Fibroblast of skin of back (primary cell): ENCODE measurements at places on chromosomes 13 and 19.

DNA sequence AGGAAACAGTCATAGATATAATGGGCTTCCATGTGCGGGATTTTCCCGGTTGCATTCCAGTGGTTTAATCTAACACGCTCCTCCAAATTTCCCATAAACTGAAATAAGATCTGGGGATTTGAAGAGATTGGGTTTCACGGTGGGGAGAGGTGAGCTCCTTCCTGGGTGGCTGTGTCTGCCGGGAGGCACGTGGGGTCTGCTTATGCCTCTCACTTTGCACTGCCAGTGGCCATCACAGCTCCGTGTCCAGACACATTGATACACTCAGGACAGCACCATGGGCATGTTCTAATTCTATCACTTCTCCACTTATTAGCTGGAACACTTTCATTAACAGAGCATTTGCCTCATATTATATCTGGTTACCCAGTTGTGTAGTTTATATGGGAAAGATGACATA lies 73.4 kb downstream of the SOX1 start:
- no peak for DNase-seq

GRCh38 chr19:52140032-52140710 lies 433 bp upstream of the ZNF616 start:
- DNase-seq = no peak

GRCh38 chr13:95607366-95607765 lies 37.1 kb downstream of the DZIP1 start:
- DNase-seq = peak; percentile 46

DNA sequence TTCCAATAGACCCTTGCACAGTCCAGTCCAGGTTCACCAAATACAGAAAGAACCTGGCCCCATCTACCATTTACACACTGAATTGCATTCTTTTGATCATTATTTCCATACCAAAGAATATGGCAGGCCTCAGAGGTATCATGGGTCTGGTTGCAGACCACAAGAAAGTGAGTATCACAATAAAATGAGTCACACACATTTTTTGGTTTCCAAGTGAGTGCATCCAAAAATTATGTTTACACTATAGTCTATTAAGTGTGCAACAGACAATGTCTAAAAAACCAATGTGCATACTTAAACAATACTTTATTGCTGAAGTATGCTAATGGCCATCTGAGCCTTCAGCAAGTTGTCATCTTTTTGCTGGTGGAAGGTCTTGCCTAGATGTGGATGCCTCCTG lies 105.3 kb downstream of the SPACA7 start:
- DNase-seq = peak; percentile 6

DNA sequence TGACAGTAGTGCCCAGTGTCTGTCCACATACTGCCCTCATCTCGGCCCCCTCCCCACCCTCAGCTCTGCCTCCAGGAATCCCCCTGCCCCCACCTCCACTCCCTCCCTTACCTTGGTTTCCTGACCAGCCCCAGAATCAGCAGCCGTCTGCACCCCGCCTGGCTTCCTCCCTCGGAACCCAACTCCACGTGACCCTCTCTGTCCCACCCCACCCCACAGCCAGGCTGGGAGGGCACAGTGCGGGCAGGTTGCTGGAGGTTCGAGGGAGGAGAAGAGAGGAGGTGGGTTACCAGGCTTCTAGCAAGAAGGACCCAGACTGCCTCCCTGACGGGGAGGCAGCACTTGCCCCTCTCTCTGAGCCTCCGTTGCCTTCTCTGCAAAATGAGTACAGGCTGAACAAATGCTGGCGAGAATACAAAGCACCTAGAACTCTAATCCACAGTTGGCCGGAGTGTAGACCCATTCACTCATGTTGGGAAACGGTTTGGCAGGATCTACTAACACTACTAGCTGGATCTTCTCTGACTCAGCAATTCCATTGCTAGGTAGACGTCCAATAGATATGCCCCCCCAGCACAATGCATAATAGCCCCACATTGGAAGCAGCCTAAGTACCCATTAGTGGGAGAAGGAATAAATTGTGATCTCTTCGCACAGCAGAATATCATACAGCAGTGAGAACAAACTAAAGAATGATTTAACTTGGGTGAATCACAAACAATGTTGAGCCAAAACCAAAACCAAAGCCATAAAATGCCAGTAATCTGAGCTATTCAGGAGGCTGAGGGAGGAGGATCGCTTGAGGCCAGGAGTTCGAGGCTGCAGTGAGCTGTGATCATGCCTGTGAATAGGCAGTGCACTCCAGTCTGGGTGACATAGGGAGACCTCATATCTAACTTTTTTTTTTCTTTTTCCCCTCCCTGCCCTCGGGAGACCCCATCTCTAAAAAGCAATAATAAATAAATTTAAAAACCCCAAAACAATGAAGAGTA lies at the start of gene RASAL3:
TSS of gene RASAL3 (minus strand) at position 151 of the 992 bp plus-strand sequence. CDS start 186 bp downstream, outside the sequence.
- DNase-seq = no peak

GRCh38 chr13:43424412-43424811 lies 362.4 kb downstream of the ENOX1 start:
- no peak for DNase-seq

DNA sequence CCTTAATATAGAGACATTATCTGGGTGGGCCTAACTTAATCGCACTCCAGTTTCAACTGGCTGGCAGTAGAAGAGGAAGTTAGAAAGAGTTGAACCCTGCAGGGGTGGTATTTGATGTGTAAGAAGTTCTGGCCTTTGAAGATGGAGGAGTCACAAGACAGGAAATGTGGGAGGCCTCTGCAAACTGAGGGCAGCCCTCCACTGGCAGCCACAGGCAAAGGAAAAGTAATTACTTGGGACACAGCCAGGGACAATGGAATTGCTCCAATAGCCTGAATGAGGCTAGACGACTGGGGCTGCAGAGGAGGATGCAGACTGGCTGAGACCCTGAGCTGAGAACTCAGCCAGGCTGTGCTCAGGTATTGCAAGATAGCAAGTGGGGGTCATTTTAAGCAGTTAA lies 703.3 kb upstream of the ARGLU1 start:
- peak; percentile 20 for DNase-seq

DNA sequence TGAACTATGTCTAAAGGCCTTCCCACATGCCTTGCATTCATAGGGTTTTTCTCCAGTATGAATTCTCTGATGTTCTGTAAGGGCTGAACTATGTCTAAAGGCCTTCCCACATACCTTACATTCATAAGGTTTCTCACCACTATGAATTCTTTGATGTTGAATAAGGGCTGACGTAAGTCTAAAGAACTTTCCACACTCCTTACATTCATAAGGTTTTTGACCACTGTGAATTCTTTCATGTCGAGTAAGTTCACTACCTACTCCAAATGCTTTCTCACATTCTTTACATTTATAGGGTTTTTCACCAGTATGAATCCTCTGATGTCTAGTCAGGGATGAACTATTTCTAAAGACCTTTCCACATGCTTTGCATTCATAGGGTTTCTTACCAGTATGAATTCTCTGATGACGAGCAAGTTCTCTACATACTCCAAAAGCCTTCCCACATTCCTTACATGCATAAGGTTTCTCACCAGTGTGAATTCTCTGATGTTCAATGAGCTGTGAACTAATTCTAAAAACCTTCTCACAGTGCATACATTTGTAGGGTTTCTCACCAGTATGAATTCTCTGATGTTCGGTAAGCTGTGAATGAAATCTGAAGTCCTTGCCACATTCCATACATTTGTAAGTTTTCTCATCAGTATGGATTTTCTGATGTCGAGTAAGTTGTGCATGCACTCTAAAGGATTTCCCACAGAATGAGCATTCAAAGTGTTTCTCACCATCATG lies 19.1 kb upstream of the ZNF260 start:
- DNase-seq = peak; percentile 16

- no peak for DNase-seq
Observed at GRCh38 chr13:93200626-93201025, 26.0 kb upstream of the GPC6 start.

GRCh38 chr13:58376349-58376748 lies 744.8 kb downstream of the PCDH17 start:
- no peak for DNase-seq

- peak; percentile 96 for DNase-seq
Observed at GRCh38 chr13:106133025-106133424, 402.4 kb downstream of the EFNB2 start.
